ENCODE measurements at places on chromosomes 4 and X.

- DNase-seq = no peak
These were observed 456.0 kb upstream of the FAM241A start for GRCh38 chr4:111689214-111689613.

- no peak for DNase-seq
These were observed 62.4 kb downstream of the ANXA10 start for GRCh38 chr4:168154546-168155277.

DNA sequence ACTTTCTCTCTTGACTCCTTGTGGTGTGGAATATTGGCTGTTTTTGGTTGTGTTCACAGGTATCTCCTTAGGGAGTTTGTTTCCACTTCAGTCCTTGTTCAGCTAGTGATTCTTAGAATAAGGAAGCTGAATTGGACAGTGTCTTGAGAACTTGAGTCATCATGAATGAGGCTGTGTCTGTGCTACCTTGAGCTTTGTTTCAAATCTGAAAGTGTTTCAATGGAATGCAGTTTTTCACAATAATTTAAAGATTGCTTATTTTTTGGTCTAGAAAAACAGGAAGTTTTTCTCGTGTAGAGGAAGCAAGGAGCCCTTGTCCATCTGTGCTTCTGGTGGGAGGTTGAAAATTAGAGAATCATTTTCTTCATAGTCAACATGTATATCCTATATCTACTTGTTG is 76.5 kb downstream of the ZNF518B start:
- DNase-seq = no peak

DNA sequence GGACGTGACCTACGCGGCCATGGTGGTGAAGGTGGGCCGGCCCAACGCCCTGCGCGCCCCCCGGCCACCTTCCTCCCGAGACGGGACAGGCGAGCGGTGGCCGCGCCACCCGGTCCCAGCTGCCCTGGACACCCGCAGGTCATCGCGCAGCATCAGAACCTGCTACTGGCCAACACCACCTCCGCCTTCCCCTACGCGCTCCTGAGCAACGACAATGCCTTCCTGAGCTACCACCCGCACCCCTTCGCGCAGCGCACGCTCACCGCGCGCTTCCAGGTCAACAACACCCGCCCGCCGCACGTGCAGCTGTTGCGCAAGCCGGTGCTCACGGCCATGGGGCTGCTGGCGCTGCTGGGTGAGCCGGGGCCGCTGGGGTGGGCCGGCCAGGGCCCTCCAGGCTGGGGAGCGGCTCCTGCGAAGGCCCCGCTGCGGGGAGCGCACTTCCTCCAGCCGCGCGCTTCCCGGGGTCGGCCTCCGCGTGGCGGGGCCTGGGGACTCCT is 9.0 kb upstream of the SLC26A1 start:
- DNase-seq = peak; percentile 75

- no peak for DNase-seq
These were observed 33.5 kb upstream of the RASSF6 start for GRCh38 chr4:73653695-73654106.

GRCh38 chr4:151284534-151285245 is 7.7 kb downstream of the PRSS48 start:
- no peak for DNase-seq

GRCh38 chr4:153483432-153484418 is 17.6 kb downstream of the TMEM131L start:
- no peak for DNase-seq

GRCh38 chr4:56434599-56435139 is 746 bp downstream of the PPAT start:
- peak; percentile 84 for DNase-seq

DNA sequence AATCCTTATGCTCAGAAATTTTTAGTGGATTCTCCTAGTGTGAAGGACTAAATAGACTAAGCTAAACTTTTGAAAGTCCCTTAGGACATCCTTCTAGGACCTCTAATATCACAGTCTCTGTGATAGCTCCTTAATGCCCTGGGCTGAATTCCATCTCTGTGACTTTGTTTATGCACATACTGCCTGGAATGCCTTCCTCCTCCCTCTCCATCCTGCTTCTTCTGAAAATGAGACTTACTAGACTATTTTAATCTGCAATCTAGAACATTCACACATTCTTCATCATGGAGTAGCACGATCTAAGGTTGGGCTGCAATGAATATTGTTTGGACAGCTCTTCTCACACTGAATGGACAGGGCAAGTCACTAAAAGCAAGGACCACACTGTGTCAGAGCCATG is 65.0 kb upstream of the MSX1 start:
- no peak for DNase-seq

- DNase-seq = no peak
These were observed 1.9 kb downstream of the STOX2 start for GRCh38 chr4:183906739-183907651.

GRCh38 chrX:1593286-1594271 is 2.2 kb downstream of the AKAP17A start:
- no peak for DNase-seq

DNA sequence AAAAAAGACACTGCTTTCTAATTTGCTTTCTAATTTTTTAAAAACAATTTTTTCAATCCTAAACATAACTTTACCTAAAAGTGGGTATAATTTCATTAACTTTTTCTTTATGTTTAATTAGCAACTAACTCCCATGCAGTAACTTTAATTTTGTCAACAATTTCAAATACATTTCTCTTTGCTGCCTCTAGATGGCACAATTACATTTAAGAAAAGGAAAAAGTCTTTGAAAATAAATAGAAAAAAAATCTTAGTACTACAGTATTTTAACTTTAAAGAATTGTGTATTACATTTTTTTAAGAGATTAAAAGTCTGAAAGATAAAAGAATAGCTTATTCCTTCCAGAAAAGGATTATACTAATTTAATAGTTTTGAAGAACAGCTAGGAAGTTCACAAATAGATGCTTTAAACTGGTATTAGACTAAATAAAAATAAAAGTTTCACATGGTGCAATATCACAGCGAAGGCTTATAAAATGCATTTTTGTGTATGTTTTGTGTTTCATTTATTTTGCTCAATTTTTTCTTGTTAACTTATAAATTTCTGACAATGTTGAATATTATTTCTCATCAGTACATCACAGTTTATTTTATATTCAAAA is 105.1 kb downstream of the ADGRA3 start:
- DNase-seq = no peak

DNA sequence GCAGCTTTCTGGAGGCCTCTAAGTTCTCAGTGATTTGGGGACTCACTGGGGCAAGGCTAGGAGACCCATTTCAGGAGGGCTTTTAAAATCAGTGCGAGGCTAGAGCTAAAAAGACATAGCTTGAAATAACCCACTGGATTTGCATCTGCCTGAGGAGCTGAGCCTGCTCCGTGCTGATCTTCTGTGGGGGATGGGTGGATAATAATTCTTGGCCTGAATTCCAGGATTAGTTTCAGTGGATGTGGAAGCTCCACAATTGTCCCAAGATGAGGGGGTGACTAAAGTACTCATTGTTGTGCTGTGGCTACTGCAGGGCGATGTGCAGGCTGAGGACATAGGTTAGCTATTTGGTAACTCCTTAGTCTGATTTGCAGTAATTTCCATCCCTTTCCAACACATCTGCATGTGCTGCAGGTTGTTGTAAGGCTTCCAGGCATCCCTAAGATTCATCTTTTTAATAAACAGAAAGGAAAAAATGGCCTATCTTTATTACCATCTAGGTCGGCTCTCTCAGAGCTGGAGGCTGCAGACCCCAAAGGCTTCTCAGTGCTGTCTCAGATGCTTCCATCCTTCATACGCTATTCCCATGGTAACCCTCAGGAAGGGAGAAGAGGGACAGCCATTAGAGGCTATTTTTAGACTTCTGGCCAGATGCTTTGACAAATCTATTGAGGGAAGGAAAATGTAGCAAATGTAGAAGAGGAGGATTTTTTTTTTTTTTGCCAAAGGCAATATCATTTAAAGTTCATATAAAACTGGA is 63.4 kb downstream of the GRXCR1 start:
- DNase-seq = no peak

GRCh38 chr4:56958111-56958517 is 19.3 kb downstream of the NOA1 start:
- DNase-seq = peak; percentile 88

GRCh38 chrX:85988353-85988752 is 59.0 kb downstream of the CHM start:
- no peak for DNase-seq

GRCh38 chr4:185004562-185005218 is 13.6 kb upstream of the HELT start:
- DNase-seq = no peak
